ENCODE measurements at places on chromosomes 11 and 22.
A peak's percentile ranks its signal among the peaks of the same experiment; 100 is the strongest.

DNA sequence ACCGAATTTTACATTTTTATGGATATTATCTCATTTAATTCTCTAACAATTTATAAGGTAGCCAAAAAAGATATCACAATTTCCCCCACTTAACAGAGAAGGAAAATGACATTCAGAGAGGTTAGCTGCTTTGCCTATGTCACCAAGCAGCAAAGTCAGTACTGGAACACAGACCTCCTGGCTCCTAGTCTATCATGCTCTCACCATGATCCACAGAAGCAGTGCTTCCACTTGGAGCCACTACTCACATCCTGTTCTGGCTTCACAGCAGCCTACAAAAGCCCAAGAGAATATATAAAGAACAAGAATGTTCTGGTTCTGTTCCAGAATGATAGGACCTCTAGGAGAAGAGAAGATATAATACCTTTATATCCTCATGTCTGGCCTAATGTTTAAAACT is 59.5 kb upstream of the SCUBE2 start:
- no peak for DNase-seq

DNA sequence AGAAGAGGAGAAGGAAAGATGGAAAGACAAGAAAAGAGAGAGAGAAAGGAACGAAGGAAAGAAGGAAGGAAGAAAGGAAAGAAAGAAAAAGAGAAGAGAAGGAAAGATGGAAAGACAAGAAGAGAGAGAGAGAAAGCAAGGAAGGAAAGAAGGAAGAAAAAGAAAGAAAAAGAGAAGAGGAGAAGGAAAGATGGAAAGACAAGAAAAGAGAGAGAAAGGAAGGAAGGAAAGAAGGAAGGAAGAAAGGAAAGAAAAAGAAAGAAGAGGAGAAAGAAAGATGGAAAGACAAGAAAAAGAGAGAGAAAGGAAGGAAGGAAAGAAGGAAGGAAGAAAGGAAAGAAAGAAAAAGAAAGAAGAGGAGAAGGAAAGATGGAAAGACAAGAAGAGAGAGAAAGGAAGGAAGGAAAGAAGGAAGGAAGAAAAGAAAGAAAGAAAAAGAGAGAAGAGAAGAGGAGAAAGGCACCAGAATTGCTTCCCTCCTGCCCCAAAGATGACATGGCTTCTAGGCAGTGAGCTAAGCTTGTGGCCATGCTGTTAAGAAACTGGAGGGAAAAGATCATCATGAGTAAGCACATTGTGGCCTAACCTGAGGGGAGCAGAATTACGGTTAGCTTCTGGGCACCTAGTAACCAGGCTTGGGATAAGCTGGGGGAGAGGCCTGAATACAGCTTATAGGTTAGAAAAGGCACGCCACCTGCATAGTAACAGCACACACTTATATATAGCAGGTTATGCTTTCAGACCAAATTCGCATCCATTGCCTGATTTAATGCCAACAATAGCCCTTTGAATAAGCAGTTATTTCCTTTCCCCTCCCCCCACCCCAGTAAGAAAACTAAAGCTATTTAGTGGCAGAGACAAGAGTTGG is 2.3 kb upstream of the ST3GAL4 start:
- DNase-seq, result no peak

DNA sequence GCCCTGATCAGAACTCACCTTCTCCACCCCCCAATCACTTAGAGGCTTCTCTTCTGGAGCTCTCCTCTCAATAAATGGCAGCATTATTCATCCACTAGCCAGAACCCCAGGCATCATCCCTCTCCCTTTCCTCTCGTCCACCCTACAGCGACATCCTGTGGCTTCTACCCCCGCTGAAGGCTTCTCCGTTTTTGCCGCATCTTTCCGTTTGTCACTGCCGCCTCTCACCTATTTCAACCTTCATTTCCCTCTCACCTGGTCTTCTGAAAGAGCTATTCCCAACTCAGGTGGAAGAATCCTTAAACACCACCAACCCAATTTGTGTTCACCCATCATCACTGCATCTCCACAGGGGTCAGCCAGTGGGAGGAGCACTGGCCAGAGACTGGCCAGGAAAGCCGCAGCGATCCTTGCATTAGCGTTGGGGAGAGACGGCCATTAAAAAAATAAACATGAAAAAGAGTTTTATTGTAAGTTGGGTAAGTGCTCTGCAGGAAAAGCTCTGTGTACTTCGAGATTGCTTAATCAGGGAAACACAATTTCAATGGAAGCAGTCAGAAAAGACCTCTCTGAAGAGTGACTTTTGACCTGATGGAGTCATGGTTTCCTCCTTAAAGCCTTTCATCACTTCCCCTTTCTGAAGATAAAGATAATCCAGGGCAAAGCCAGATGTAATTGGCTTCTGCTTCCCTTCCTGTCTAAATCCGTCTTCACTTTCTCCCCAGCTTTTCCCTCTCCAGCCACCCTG is 36.7 kb downstream of the SPATA19 start:
- no peak for DNase-seq

GRCh38 chr11:68727783-68728182 is 23.5 kb downstream of the TESMIN start:
- no peak for DNase-seq

DNA sequence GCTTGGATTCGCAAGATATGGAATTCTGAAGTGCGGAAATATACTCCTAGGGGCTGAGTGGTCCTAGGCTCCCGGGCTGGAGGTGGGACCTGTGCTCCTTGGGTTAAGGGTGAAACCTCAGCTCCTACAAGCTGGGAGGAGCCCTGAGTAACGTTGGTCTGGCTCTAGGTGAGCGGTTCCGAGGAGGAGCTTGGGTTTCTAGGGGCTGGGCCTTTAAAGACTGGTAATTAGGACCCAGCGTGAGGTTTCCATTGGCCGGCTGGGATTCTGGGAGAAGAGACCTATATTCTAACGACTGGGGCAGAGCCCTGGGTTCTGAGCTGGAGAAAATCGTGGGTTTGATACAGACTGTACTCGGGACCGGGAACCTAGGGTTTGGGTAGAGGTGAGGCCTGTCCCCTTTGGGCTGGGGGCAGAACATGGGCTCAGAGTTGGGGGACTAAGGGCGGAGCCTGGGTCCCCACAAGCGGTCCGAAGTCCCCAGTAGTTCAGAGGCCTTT is 882 bp upstream of the MAP4K2 start:
- peak; percentile 32 for DNase-seq

DNA sequence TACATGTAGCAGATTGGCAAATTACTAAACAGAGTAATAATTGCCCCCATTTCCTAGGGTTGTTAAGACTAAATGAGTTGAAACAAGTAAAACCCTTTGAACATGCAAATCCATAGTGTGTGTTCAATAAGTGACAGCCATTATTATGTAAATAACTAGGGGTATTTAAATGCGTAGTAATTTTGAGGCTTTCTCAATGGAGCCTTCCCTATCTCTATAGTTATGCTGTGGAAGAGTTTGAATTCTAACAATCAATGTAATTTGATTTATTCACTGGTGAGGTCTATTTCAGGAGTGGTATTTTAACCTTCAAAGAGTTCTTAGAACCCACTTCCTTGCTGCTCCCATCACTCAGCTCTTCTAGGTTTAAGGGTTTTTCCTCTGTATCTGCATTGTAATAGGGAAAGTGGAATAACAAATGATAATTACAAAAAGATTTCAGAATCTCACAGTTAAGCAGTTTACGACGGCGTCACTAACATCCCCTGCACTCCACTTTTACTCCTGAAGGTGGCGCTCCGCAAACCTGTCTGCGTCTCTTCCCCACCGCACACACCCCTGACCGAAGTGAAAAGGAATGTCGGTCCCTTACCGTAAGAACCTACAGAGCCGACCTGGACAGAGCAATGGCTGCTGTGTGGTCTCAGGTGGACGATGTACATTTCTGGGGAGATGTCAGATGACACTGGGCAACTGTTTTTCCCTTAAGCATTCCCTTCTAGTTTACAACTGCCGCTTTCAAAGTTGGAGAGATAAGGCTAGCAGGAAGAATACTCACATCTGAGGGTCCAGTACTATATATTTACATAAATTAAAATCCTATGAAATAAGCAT is 80.8 kb downstream of the ZC3H12C start:
- DNase-seq, result peak; percentile 64

GRCh38 chr11:88293931-88294330 is 43.6 kb downstream of the CTSC start:
- no peak for DNase-seq

DNA sequence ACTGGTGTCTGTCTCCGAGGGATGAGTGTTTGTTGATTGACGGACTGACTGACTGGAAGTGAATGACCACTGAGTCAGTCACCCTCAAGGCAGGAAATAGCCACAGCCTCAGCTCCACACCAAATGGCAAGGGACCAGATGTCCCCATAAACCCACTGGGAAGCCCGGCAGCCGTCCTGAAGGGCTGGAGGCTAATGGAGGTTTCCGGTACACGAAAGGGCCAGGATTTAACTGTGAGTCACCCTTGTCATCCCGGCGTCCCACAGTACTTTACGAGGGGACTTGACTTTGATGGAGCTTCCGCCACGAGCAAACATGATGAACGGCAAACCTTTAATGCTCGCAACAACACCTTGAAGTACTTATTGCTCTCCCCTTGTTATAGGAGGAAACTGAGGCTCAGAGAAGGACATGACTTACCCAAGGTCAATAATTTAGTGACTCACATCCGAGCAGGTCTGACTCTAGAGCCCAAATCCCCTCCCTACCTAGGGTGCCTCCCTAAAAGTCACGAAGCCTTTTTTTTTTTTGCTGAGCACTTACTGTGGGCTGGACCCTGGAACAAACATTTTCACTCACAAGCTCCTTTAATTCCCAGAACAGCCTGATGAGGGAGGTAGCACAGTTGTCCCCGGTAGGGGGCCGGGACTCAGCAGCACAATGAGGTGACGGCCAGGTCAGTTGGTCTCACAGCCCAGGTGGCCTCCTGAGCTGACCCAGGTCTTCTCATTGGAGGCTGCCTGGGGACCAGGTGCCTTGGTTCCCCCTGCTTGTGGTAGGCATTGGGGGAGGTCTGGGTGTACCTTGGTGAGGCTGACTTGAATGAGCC is 25.2 kb upstream of the GCAT start:
- DNase-seq, result no peak

DNA sequence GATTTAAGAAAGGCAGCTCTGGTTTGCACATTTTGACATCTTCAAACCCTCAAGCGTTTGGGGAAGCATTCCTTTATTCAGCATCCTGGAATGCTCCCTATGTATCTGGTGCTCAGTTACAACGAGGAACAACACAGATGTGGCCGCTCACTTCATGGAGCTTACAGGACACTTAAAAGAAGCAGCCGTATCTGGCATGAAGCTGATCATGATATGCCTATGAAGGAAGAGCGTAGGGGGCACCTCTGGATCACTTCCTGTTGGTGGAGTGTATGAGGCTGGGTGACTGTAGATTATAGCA is 72.3 kb upstream of the TP53I11 start:
- no peak for DNase-seq

DNA sequence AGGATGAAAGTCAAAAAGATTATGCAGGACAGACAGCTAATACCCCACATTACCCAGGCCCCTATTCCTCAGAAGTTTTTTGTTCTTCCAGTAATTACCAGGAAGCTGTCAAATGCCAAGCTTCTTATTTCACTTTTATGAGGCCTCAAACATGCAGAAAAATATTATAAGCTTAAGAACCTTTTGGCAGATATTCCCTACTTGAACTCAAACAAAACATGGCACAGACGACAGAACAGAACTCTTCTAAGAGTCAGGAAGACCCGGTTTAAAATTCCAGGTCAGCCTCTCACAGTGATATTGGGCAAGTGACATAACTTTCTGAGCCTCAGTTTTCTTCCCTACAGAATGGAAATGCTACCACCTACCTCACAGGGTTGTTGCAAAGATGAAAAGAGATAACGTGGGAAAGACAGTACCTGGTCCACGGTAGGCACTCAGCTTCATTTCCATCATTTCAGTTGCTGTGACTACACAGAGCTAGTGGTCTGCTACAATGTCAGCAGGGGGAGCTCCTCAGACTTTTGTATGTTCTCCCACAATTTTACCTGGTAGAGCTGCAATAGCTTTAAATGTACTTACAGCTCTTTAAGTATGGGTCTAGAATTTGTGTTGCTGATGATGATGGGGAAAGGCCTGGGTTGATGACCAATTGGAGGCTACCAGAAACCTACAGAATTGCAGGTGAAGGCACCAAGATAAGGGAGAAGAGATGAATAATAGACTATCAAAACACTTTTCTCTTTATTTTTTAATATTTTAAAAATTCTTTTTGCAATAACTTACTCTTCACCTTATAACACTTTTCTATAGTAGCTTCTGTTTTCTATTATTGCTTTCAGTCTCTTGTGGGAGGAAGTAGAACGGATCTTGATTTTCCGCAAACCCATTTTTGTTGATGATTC is 98.3 kb upstream of the CHRM4 start:
- peak; percentile 43 for DNase-seq

GRCh38 chr22:23047742-23048141 is 22.6 kb upstream of the GNAZ start:
- no peak for DNase-seq

GRCh38 chr22:21014726-21015465 is at the start of gene P2RX6:
TSS of gene P2RX6 (plus strand) at chr22:21015165. CDS start at chr22:21015175, 10 bp downstream.
- no peak for DNase-seq

GRCh38 chr11:110303414-110303826 is 7.0 kb upstream of the RDX start:
- DNase-seq, result no peak

- DNase-seq, result no peak
These were observed 11.5 kb downstream of the TMPRSS13 start for GRCh38 chr11:117917591-117918151.

Data from B cell (primary cell).